ENCODE measurements at places on chromosomes 6 and 20.

DNA sequence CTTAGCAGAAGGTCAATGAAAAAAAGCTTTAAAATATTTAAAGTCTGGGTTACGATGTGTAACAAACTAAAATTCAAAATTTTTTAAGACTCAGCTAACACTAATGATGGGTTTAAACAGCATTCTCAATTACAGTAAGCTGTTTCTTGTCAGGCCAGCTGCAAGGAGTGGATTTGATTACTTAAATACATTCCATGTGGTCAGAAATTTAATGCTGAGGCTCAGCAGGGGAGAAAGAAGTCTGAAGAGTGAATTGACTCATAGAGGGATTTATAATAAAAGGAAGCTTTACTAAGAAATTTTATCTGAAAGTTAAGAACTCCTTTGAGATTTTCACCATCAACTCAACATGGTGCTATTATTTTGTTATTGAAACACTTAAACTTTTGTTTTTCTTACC is 398.6 kb downstream of the KHDRBS2 start:
- no peak for DNase-seq

DNA sequence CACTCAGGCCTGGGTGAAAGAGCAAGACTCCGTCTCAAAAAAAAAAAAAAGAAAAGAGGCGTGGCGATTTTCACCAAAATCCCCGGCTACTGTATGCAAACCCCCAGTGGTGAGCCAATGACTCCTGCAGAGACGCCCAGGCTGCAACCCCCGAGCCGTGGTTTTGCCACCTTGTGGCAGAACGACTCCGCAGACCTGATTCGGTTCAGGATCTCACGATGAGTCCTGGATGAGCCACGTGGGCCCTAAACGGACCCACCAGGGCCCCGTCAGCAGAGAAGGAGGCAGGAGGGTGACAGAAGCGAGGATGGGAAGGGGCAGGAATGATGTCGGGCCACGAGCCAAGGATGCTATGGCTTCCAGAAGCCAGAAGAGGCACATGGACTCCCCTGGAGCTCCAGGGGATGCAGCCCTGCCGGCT is 42.5 kb downstream of the SLC2A4RG start:
- no peak for DNase-seq

DNA sequence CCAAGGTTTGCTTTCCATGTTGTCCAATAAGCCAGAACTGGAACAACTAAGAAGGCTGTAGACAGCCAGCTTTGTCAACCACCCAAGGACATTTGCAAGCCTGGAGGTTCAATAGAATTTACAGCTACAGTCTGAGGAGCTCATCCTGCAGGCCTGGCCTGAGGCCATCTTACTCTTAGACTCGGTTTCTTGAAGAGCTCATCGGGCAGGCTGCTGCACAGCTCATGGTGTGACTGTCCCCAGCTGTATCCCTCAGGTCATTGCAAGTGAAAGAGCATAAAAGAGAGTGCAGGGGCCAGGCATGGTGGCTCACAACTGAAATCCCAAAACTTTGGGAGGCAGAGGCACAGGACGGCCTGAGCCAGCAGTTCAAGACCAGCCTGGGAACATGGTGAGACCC is 96.9 kb upstream of the FOXQ1 start:
- DNase-seq = no peak

DNA sequence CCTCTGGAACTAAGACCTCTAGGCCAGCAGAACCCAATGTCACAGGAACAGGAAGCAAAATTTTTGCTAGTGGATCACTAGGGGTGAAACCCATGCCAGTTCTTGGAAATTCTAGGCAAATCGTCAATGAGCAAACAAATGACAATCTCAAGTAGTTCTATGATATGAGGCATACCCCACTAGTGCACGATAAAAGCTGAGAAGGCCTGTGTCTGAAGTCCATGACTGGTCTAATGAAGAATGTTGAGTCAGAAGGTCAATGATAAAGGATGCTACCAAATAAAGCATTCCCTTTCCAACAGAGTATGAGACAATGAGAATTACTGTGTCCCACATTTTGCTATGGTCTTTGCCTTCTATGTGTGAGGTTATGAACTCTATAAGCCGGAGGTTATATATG is 149.4 kb upstream of the NOX3 start:
- DNase-seq = no peak

- no peak for DNase-seq
These were observed 114.5 kb upstream of the SLC22A16 start for GRCh38 chr6:110590821-110591351.

- DNase-seq = no peak
These were observed 47.9 kb downstream of the CEP57L1 start for GRCh38 chr6:109143191-109143590.

GRCh38 chr6:74075323-74075722 is 379.3 kb downstream of the CD109 start:
- DNase-seq = no peak

- DNase-seq = no peak
These were observed 43.4 kb downstream of the PLAGL1 start for GRCh38 chr6:143964674-143965081.

DNA sequence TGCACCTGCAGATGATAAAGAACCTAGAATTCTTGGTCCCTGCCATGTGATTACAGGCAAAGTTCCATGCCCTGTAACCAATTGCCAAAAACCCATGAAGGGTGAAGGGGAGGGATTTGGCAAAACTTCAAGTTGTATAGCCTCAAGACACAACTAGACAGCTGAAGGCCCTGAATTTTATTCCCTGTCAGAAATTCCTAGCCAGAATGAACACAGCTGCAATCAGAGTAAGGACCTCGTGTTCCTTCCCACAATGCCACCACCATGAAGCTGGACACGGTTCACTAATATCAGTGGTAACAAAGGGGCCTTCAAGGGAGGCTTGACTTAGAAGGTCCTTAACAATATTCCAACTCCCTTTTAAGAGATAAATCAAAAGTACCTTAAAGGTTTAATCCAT is 22.5 kb upstream of the IRAK1BP1 start:
- no peak for DNase-seq

DNA sequence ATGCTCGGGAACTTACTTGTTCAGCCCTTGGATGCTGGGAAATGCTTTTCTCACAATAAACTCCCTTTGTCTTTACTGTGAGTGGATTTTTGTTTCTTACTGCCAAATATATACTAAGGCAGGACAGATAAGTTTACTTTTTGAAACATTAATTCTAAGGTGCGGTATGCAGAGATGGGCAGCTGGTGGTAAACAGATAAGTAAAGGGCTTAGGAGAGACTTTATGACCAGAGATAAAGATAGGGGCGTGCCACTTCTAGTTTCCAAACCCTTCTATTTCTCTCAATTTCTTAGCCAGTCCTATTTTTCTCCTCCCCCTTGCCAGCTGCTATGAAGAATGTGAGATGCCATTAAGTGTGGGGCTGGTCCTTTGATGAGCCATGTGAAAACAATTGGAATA is 16.3 kb downstream of the SAMD3 start:
- DNase-seq = no peak

DNA sequence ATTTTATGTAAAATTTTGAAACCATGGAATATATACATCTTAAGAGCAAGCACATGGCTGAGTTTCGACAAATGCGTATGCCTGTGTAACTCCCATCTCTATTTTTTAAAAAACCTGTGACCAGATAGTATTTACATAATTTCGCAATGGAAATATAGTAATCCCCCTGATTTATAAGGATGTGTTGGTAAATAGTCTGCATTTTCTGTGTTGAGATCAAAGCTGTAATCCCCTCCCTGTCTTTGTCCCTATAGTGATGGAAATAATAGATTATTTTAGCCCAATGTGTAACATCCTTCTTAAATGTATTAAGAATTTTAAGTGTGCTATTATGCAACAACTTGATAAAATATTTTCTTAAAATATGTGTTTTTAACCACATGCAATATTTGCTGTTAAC is 267.3 kb downstream of the CDKAL1 start:
- DNase-seq = no peak

DNA sequence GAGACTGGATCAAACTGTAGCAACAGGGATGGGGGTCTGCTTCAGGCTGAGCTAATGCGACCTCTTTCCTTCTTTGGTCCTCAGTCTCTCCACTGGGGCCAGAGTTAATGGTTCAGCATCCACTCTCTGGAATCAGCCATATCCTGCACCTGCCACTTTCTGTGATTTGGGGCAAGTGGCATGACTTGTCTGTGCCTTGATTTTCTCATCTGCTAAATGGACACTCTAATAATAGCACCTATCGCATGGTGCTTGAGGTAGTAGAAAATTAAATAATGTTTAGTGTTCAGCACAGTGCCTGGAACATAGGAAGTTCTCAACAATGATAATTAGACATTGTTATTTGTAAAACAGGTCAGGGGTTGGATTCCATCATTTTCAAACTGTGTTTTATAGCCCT is 6.3 kb downstream of the XKR7 start:
- DNase-seq = no peak

- DNase-seq = no peak
These were observed 217.6 kb upstream of the FOXQ1 start for GRCh38 chr6:1094306-1094705.

GRCh38 chr20:43904827-43905177 is 9.8 kb upstream of the TOX2 start:
- DNase-seq = no peak

GRCh38 chr20:9241232-9241692 is 172.4 kb downstream of the PLCB4 start:
- peak; percentile 67 for DNase-seq

- DNase-seq = no peak
These were observed 537.4 kb upstream of the BTBD3 start for GRCh38 chr20:11380283-11380682.

DNA sequence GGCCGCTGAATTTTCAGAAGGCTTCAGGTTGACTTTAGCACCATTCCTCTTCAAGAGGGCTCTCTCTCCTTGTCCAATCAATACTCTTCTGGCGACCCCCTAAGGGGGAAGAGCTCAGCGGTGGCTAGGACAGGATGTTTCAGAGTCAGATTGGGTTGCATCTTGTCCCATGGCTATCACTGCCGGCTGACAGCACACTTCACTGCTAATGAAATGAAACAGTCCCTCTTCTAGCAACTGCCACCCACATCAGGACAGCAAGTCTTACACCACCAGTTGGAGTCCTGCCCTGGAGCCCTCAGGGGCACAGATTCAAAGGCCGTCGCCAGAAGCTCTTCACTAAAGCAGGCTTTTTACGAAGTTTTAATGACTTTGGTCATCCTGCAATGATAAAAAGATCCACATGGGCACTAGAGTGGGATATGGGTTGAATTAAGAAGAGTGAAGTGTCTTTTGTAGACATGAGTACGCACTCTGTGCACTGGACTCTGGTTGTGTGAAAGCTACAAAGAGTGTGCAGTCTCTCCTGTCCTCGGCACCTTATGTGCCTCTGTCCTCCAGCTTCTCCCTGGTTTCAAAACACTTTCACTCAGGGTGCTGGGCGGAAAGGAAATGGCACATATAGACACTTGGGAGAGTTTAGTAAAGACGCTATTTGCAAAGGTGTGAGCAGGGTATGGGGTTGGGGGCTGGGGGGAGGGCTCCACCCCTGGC is 66.1 kb upstream of the SLC22A16 start:
- no peak for DNase-seq

- no peak for DNase-seq
These were observed 31.2 kb upstream of the HMGA1 start for GRCh38 chr6:34205466-34205865.

DNA sequence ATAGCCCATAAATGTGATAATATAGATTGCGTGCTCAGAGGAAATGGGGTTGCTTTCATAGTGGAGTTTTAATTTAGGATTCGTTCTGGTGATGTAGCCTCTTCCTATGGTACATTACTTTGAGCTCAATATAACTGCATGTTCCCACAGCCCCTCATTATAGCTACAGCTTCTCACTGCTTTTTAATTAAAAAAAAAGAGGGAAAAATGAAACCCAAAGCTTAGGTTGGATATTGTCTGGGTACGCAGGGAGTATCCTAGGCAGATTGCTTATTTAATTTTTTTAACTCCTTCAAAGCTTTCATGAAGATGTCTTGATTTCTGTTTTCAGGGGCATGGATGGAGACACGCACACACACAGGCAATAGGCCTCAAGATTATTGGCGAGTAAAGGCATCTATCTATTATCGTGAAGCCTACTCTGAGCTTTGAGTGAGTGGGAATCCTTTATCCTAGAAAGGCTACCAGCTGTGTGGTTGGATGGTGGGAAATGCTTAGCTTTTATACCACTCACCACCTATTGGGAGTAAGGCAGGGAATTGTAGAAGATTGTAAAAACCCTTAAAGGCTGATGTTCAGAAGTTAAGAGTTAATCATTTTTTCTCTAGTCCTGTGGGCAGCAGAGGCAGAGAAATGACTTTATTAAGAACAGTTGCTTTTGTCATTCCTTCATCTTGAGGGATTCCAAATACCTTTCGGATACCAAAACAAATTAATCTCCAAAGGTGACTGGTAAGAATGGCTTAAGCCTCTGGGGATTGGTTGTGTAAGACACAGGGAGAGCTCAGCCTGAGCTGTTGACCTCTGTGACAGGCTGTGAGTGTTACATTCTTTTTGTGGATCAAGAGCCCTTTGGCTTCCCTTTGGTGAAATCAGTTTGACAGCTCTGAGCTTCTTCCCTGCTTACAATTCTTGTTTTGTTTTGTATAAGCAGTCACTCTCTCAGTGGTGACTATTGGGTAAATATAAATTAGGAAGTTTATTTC is 33.4 kb downstream of the CTNNBL1 start:
- peak; percentile 26 for DNase-seq

DNA sequence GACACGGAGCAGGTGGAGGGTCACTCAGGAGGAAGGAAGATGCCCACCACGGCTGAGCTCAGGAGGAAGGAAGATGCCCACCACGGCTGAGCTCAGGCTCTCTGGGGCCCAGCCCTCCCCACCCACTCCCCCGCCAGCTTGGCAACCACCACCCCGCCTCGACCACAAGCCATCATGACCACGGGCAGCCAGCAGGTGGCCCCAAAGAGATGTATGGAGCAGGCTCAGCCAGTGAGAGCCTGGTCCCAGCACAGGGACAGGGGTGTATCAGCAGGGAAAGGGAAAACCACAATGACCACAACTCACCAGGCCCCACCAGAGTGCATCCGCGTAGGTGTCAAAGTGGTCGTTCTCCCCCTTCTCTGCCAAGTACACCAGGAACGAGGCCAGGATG is 30.4 kb downstream of the KCNQ2 start:
- DNase-seq = peak; percentile 27

DNA sequence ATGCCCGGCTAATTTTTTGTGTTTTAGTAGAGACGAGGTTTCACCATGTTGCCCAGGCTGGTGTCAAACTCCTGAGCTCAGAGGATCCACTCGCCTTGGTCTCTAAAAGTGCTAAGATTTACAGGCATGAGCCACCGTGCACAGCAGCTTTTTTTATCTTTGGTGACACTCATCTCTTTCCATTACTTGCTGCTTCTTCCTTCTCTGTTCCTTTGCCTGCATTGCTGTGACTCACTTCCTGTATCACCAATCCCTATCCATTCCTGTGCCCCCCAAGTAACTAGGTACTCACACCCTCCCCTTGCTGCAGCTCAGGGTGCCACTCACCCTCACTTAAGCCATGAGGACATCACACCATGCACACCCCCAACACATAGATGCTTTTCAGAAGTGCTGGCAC is 24.6 kb downstream of the KHDC1L start:
- DNase-seq = no peak

- no peak for DNase-seq
These were observed 6.6 kb upstream of the YTHDF1 start for GRCh38 chr20:63222541-63222940.

GRCh38 chr6:26156850-26157250 is 69.6 kb downstream of the HFE start:
- peak; percentile 45 for DNase-seq

GRCh38 chr20:60888771-60889170 is 363.3 kb upstream of the CDH4 start:
- DNase-seq = no peak

- no peak for DNase-seq
These were observed 60.0 kb downstream of the SYCP2 start for GRCh38 chr20:59873409-59873808.
